ENCODE measurements at places on chromosomes 11 and 22.

DNA sequence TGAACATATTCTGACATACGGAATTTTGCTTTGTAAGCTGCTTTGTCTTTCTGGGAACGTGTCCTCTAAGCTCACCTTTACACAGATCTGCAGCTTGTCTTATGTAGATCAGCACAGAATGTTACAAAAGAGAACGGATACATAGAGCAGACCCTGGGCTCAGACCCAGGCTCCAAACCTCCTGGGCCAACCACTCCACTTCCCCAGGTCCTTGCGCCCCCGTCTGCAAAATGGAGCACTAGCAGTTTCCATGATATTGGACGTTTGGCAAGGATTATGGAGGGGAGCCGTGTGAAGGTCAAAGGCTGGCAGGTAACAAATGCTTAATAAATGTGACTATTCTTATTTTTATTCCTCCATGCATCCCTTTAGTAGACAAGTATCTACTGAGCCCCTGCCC lies 358.4 kb downstream of the CTTN start:
- DNase-seq, result no peak

DNA sequence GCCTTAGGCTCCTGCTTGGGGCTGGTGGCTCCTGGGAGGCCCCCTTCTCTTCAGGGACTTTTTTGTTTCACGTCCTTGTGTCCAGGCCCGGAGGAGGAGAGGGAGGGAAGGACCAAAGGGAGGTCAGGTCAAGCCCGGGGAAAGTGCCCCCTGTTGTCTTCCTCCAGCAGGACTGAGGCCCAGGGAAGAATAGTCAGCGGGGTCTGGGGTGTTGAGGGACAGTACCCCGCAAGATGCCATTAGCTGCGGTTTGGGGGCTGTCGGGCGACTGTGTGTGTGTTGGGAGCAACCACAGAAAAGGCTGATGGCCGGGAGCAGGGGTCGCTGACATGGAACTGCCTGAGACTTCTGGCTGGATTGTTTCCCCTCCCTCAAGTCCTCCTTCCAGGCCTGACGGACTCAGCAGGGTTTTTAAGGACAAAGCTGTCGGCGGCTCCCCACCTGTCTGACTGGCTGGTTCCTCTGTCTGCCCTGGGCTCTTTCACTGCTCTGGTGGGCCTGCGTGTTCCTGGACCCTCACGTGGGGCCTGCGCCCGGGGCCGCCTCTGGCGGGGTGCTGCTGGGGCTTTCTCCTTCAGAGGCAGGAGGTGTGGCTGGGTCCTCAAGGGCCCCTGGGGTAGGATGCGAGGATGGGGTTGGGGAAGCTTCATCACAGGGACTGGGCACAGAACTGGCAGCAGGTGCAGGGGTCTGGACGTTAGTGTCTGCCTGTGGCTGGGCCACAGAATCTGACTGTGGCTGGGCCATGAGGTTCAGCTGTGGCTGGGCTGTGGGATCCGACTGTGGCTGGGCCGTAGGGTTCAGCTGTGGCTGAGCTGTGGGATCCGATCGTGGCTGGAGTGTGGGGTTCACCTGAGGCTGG lies 1.5 kb downstream of the GPR152 start:
- DNase-seq, result no peak

DNA sequence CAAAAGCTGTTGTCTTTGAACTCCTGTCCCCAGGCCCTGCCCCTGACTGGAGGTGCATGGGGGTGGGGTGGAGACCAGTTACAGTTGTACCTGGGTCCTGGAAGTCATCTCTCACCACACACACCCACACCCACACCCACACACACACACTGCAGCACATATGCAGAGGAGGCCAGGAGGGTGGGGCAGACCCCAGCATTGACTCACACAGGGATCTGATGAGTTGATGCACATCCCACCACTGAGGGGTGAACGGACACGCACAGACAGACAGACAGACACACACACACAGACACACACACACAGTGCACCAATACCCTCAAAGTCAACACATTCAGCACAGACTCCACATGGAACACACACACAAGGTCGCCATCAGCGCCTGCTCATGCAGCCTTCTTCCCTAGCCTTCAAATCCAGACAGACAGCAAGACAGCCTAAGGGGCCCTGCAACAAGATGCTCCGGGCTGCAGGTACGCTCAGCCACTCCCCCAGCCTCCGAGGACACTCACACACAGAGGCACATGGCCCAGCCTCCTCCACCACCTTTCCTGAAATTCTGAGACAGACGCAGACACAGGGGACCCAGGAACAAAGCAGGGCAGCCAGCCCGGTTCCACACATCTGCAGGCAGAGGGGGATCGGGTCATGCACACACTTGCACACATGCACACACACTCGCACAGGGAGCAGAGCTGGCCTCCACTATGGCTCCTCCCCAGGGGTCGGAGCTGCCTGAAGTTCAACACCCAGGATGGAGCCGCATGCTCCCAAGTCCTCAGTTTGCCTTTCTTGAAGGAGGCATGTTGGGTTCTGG lies 26.5 kb downstream of the SYT7 start:
- DNase-seq, result no peak

DNA sequence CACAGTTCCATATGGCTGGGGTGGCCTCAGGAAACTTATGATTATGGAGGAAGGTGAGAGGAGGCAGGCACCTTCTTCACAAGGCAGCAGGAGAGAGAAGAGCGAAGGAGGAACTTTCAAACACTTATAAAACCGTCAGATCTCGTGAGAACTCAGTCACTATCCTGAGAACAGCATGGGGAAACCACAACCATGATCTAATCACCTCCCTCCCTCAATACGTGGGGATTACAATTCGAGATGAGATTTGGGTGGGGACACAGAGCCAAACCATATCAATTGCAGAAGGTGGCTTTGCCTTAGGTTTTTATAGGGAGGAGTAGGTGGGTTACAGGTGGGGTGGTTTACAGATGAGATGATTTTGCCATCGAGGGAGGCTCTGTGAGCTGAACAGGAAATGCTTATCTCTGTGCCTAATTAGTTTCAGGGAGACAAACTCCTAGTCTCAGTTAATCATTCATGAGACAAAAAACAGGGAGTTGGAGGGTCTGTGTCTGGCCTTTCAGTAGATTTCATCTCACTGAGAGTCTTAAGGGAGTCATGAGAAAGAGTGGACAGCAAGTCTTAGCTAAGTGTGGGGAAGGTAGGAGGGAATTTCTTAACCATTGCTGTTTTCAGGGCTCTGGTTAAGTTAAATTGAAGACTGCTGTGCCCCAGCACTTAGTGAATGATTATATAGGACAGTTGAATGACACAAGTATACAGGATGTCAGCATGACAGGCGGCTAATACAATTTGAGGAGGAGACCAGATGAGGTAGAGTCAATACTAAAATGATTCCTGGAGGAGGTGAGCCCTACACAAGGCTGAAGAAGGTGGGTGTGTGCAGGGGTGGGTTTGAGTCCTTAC lies 47.7 kb downstream of the CWC15 start:
- DNase-seq, result no peak

DNA sequence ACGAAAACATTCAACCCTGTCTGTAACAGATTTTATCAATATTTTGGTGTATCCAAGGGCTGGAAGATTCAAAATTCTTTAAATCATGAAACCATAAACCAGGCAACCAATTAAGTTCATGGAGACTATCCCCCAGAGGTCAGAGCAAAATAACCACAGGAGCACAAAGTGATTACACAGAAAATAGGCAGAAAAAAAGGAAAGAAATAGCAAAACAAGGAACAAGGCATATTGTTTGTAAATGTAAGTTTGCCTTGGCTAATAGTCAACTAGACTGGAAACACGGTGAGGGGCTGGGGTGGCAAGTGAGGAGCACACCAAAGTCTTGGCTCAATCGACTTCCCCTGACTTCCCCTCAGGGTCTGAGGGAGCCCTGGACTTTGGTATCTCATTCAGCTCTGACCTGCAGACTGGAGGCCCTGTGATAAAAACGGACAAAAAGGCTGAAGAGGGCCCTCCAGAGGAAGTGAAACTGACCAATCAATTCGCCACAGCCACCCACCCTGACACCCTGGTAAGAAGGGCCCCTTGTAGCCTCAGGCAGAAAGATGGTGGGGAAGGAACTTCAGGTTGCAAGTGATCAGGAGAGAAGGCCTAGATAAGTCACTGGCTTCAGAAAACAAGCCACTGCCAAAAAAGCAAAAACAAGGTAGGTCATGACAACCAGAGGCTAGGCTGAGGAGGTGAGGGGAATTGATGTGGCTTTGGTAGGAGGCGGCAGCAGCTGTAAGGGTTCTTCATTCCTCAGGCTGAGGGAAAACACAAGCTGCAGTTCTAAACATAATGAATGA lies 1.8 kb downstream of the SIK3 start:
- DNase-seq, result no peak

DNA sequence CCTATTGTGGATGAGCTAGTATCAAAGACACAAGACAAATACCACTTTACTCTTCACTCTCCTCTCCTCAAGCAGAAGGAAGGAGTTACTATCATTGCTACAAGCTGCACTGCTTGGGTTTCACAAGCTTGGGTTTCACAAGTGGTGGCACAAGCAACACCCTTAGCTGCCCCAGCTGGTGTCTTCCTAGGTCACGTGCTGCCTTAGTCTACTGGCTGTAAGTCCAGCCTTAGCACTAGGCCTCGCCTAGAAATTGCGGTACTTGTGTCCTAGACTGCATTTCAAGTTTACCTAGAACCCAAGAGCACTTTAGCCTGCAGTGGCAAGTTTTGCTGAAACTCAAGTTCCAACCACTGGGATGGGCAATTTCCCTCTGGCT lies 86.6 kb downstream of the EHF start:
- DNase-seq, result no peak

- DNase-seq, result peak; percentile 67
Measured at GRCh38 chr11:126419801-126420697, 64.6 kb downstream of the ST3GAL4 start.
